ENCODE measurements at places on chromosomes 1 and 21. TPM values are rescaled to one million over a fixed set of nuclear protein-coding genes. Genes with fewer than 3 reads are reported as not detected.

CGN gene
- total RNA-seq, result 31.1 TPM

GCLM gene
- 272 TPM for total RNA-seq

DNA sequence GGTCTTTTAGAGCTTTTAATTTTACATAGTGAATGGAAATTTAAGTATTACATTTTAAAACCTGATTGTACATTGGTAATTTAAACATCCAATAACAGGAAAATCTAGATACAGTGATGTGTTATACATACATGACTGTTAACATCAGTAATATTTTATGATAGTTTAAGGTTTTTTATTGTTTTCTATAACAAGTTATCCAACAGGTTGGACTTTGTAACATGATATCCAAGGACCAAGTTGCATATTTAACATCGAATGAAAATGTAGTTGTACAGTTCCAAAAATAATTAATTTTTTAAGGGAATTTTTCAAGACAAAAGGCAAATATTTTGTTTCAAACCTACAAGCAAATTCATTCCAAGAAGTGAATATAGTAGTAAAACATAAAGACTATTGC lies 14.3 kb downstream of the GLRX2 start:
- 0 out of 2 replicates have a peak, but pooled peaks cover 4% of the 10 kb centered on the region for H3K36me3 ChIP-seq
- DNase-seq, result no peak
- no peaks in the 10 kb centered on the region for H3K4me1 ChIP-seq
- no peaks in the 10 kb centered on the region for H3K27me3 ChIP-seq
- no peak overlapping the region for H3K4me3 ChIP-seq
- no peak overlapping the region for H3K27ac ChIP-seq

DNA sequence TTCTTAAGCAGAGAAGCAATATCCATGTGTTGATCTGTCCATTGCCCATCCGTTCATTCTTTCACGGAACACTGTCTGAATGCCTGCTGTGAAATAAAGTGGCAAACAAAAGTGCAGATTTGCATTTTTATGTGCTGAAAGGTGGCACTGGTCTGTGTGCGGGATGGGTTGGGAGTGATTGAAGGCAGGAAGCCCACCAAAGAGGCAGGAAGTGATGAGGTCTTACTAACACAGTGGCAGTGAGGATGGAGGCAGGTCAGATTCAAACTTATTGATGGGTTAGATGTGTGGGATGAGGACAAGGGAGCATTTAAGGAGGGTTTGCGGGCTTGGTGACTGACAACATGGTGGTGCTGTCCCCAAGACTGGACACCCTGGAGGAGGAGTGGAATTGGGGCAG lies 8.3 kb downstream of the PTPRF start:
- peaks cover 44% of the 10 kb centered on the region for H3K4me1 ChIP-seq
- H3K27me3 ChIP-seq, result no peaks in the 10 kb centered on the region
- no peak overlapping the region for H3K4me3 ChIP-seq

DNA sequence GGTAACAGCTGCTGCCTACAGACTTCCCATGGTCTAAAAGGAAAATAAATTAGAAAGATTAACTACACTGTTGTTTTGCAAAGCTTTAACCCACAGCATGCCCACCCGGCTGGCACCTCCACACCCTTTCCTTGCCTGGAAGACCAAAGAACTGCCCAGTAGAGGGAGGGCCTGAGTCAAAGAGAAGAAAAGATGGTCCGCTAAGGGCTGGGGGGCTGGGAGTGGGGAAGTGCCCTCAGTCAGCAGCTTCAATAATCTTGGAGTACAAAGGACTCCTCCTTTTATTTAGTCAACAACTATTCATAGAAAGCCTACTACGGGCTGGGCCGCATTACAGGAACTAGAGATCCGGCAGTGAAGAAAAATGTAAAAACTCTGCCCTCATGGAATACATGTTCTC lies 40.6 kb downstream of the ERI3 start:
- no peak overlapping the region for H3K27ac ChIP-seq
- no peak overlapping the region for H3K4me3 ChIP-seq
- DNase-seq, result no peak
- peaks cover 9% of the 10 kb centered on the region for H3K36me3 ChIP-seq
- H3K4me1 ChIP-seq, result no peaks in the 10 kb centered on the region

DNA sequence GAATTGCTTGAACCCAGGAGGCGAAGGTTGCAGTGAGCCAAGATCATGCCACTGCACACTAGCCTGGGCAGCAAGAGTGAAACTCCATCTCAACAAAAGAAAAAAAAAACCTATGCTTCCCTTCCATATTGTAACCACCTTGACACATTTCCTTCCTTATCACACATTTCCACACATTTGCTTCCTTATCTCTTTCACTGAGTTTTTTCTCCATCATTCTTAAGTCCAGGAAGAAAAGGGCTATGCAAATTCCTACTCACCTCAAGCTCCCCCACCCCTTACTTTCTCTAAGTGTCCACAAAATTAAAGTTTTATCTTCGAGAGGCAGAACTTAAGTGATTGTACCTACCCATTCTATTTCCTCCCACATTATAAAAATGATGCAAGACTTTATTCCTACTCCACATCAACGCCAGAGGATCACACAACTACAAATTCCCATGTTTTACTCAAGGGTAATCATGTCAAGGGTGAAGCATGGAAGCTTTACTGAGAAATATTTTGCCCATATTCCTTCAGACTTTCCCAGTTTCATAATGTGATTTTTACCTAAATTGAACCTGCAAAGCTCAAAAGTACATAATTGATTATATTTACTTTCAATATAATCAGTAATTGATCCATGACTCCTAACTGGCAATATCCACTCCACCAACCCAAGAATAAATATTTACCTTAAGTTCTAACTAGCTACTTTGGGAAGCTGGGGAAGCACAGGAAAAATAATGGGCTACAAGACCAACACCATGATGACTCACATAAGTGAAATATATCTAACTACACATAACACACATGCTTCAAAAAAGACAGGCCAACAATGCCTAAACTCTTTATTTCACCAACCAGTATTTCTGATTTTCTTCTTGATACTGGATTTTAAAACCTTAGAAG lies 9.3 kb downstream of the WDR77 start:
- no peaks in the 10 kb centered on the region for H3K27me3 ChIP-seq
- H3K4me3 ChIP-seq, result no peak overlapping the region
- H3K36me3 ChIP-seq, result peaks cover 48% of the 10 kb centered on the region
- no peak overlapping the region for H3K27ac ChIP-seq
- no peak for DNase-seq

GRCh38 chr1:33893147-33893830 lies 29.4 kb downstream of the HMGB4 start:
- H3K4me3 ChIP-seq, result no peak overlapping the region
- no peak for DNase-seq
- no peak overlapping the region for H3K27ac ChIP-seq
- no peaks in the 10 kb centered on the region for H3K4me1 ChIP-seq
- no peaks in the 10 kb centered on the region for H3K36me3 ChIP-seq
- H3K27me3 ChIP-seq, result peaks cover 5% of the 10 kb centered on the region

DNA sequence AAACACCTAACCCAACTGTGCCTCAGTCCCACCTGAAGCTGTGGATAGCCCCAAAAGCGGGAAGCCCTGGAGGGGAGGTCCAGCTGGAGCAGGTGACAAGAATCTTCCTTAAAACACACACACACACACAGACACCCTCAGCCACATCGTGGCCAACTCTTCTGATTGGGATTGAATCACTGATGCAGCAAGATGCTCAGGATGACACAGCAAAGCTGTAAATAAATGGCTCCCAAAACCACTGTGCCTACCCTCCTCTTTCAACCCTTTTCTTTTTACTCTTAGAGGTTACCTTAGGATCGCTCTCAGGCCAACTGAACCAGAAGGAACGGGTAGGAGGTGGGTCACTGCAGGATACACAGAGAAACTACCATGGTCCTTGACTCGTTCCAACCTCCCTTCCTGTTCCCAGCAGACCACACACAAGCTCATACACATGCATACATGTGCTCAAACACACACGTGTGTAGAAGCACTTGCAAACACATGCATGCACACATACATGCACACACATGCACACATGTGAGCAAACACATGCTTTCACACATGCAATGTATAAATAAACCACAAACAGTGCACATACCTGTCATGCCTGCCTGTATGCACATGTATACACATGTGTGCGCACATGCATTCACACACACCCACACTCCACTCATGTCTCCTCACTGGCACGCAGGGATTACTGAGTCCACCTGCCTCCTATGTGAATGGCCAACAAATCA lies 14.4 kb downstream of the CAPN9 start:
- H3K27me3 ChIP-seq, result no peaks in the 10 kb centered on the region
- no peaks in the 10 kb centered on the region for H3K4me1 ChIP-seq
- H3K36me3 ChIP-seq, result no peaks in the 10 kb centered on the region
- H3K4me3 ChIP-seq, result no peak overlapping the region
- no peak overlapping the region for H3K27ac ChIP-seq

- H3K27me3 ChIP-seq, result no peaks in the 10 kb centered on the region
- no peak for DNase-seq
- peaks cover 56% of the 10 kb centered on the region for H3K36me3 ChIP-seq
- no peak overlapping the region for H3K27ac ChIP-seq
- H3K4me1 ChIP-seq, result no peaks in the 10 kb centered on the region
- H3K4me3 ChIP-seq, result no peak overlapping the region
These were observed 22.9 kb downstream of the LRIG2 start for GRCh38 chr1:113095790-113096455.

DNA sequence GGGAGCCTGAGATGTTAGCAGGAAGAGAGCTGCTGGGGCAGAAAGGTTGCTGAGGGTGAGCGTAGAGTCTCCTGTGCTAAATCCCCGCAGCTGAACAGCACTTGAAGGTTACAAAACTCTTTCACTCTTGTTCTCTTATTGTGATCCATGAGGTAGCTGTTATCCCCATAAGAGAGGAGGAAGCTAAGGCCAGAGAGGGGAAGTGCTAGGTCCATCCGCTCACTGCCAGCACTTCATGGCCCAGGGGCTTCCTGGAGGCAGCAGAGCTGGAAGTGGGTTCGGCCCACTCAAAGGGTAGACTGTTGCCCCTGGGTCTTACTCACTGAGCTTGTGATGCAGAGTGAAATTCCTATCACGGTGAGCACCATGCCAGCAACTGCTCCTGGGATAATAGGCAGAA lies 5.6 kb downstream of the TMEM234 start:
- H3K36me3 ChIP-seq, result peaks cover 10% of the 10 kb centered on the region
- DNase-seq, result no peak
- no peak overlapping the region for H3K27ac ChIP-seq
- peaks cover 14% of the 10 kb centered on the region for H3K4me1 ChIP-seq
- H3K4me3 ChIP-seq, result no peak overlapping the region
- no peaks in the 10 kb centered on the region for H3K27me3 ChIP-seq

DNA sequence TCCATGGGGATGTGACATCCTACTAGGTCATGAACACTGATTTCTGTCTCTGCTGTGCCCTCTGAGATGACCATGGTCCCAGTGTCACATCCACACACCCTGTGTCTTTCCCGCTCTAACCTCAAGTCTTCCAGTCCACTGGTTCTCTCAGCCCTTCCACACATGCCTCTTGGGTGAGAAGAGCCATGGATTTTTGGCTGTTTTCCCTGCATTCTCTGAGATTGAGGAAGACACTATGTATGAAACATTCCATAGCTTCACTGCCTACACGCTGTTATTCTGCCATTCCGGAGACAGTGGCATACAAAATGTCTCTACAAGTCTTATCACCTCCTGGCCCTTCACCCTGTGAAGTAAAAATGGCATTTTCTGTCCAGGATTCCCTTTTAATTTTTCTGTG lies 247.3 kb downstream of the BACH1 start:
- no peak overlapping the region for H3K27ac ChIP-seq
- no peak for DNase-seq
- no peaks in the 10 kb centered on the region for H3K36me3 ChIP-seq
- no peak overlapping the region for H3K4me3 ChIP-seq
- H3K4me1 ChIP-seq, result no peaks in the 10 kb centered on the region
- no peaks in the 10 kb centered on the region for H3K27me3 ChIP-seq

DNA sequence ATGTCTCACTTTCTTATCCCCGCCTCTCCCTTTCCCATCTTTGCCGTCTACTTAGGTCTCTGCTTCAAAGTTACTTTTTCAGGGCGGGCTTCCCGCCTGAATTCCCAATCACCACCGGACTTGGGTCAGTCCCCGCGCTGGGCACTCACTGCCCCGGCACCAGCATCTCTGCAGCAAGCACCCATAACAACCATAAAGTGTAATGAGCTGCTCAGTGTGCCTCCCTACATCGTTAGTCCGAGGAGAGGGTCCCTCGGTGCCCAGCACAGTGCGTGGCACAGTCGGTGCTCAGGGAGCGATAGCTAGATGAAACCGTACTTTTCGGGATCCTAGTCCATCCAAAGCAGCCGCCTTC lies 633 bp upstream of the CTPS1 start:
- DNase-seq, result no peak
- peaks cover 22% of the 10 kb centered on the region for H3K4me1 ChIP-seq
- peaks cover 16% of the 10 kb centered on the region for H3K36me3 ChIP-seq
- peak overlapping the region; percentile 84 for H3K27ac ChIP-seq
- H3K27me3 ChIP-seq, result no peaks in the 10 kb centered on the region

DNA sequence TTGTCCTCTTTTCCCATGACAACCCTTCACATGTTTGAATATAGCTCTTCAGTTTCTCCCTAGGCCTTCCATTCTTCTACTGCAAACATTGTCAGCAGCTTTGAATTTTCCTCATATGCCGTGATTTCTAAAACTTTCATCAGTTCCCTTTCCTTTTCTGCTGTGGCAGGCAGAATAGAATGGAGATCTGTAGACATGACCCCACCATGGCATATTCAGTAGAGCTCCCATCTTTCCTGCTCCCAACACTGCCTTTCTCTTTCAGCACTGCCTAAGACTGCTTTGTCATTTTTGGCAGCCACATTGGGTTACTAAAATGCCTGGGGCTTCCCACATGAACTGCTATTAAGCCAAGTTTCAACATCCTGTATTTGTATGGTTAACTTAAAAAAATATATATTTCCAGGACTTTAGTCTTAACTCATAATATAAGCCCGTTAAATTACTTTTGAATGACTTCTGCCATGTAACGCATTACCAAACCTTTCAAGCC lies 60.9 kb downstream of the TBX19 start:
- no peaks in the 10 kb centered on the region for H3K4me1 ChIP-seq
- DNase-seq, result no peak
- H3K27me3 ChIP-seq, result no peaks in the 10 kb centered on the region
- H3K36me3 ChIP-seq, result no peaks in the 10 kb centered on the region

DNA sequence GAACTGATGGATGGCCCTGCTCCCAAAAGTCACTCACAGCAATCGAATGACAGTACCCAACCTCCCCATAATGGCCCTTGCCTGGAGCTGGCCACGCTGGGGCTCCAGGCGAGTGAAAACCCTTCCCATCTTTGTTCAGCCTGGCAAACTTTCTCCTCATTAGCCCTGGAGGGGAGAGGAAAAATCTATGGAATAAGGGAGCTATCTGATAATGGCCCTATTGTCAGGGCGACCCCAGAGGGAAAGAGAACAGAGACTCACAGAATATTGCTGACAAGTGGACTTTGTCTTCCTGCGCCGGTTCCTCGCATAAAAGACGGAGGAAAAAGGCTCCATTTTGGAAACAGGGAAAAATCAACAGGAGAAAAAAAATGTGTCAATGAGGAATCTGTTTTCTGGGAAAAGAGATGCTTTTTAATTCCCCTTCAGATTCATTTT lies 13.0 kb upstream of the ARHGEF16 start:
- no peaks in the 10 kb centered on the region for H3K4me1 ChIP-seq
- no peak overlapping the region for H3K4me3 ChIP-seq
- H3K27me3 ChIP-seq, result peaks cover 80% of the 10 kb centered on the region

DNA sequence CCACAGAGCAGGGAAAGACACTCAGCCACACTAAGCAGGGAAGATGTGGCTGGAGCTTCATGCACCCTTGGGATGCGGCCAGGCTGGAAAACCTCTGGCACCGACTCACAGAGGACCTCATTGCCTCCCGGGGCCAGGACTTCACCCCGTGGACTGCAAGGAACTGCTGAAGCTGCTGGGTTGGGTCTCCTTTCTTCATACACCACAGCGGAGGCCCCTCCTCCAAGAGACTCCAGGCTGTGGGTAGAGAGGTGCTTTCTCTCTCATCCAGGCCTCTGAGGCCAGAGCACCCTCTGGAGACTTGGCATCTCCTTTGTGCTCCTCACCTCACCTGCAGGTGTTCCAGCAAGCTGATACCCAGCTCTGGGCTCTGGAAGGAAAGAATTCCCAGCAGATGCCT lies 76.0 kb upstream of the EDN2 start:
- DNase-seq, result no peak
- H3K36me3 ChIP-seq, result no peaks in the 10 kb centered on the region
- no peaks in the 10 kb centered on the region for H3K4me1 ChIP-seq
- H3K4me3 ChIP-seq, result no peak overlapping the region

All from PC-9 (cell line).